Temporal lobe (tissue), 4 donors: ENCODE measurements at places on chromosomes 2 and 18. TPM values are rescaled to one million over a fixed set of nuclear protein-coding genes. Genes with fewer than 3 reads are reported as not detected.

The TUBA3E gene
- not detected for total RNA-seq

The PROKR1 gene
- 0.25 TPM for total RNA-seq

The CEP192 gene
- 36.9 TPM for total RNA-seq

The ICOS gene
- under 0.01 TPM for total RNA-seq

The RSAD2 gene
- total RNA-seq: 2.0 TPM

The IL1RL2 gene
- total RNA-seq: 0.74 TPM

The DRC1 gene
- 3.0 TPM for total RNA-seq
